T-helper 1 cell (primary cell): ENCODE measurements at places on chromosomes 7 and 10.

- DNase-seq: no peak
Measured at GRCh38 chr10:125146791-125147579, 13.4 kb downstream of the CTBP2 start.

- DNase-seq: no peak
Measured at GRCh38 chr10:83476211-83476610, 663.1 kb upstream of the GHITM start.

- no peak for DNase-seq
Measured at GRCh38 chr10:71970331-71970730, 6.1 kb downstream of the CHST3 start.

DNA sequence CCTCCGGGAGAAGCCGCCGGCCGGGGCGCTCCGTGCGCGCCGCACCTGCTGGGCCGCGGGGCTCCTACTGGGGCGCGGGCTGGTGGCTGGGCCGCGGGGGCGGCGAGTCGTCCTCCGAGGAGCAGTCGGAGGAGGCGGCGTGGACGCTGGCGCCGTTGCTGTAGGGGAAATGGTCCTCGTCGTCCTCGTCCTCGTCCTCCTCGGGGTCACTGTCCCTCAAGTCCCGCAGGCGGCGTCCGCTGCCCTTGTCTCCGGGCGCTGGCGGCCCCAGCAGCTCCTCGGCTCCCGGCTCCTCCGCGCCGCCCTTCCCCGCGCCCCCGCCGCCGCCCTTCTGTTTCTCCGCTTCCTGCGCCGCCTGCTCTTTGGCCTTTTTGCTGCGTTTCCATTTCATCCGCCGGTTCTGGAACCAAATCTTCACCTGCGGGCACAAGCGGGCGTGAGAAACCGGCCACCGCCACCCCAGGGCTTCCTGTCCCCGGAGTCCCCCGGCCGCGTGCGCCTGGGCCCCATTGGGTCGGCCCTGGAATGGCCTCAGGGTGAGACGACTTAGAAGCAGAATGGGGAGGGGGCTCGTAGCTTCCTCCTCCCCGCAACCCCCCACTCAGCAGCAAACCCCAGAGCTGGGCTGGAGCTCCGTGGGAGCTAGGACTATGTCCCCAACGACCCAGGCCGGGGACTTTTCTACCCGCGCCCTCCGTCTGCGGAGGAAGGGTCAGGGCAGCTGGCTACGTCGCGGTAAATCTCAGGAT, 4.8 kb downstream of the MNX1 start:
- no peak for DNase-seq

DNA sequence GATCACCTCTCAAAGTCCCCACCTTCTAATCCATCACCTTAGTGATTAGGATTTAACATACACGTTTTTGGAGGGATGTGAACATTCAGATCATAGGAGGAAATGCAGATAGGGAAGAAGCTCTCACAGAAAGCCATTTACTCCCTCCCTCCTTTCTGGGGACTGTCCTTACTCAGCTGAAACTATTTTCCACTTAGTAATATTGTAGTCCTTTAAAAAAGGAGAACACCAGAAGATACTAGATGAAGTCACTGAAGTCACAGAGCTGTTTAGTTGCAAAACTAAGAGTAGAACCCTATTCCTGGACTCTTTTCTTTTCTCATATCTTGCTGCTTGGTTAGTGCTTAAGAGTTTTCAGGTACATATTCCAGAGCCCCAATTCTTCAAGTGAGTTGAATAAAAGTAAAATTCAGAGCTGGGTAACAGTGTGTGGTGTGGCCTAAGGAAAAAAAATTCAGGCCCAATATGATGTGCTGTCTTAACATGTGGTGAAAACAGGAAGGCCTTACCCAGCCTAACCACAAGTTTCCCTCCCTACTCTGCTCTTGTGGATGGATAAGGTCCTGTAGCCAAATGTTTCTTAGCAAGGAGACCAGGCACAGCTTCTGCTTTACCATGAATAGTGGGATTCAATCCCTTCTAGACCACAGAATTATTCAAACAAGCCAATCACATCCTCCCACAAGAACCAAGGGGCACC, 135.7 kb downstream of the INHBA start:
- no peak for DNase-seq

DNA sequence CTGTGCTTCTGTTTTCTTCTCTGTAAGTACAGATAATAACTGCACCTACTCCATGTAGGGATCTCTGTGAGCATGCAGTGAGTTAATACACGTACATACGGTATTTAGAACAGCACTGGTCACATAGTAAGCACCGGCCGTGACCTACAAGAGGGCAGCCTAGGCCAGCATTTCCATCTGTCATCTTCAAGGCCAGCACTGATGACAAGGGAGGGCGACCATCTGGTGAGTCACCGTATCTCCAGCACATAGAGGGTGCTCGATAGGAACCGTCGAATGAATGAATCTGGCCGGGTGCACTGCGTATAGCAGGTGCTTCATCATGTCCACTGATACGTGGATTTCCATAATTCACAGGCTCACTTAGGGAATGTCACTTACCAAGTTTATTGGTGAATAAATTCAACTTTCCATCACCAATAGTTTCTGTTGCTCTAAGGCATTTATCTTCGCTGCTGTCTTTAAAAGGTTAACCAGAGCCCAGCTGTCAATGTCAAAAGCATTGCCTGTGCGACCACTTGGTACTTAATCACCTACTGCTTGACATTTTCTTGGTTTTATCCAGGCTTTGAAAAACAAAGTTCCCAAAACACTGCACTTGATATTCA, 8.3 kb downstream of the NOD1 start:
- no peak for DNase-seq
